ENCODE measurements at places on chromosomes 4 and X.

DNA sequence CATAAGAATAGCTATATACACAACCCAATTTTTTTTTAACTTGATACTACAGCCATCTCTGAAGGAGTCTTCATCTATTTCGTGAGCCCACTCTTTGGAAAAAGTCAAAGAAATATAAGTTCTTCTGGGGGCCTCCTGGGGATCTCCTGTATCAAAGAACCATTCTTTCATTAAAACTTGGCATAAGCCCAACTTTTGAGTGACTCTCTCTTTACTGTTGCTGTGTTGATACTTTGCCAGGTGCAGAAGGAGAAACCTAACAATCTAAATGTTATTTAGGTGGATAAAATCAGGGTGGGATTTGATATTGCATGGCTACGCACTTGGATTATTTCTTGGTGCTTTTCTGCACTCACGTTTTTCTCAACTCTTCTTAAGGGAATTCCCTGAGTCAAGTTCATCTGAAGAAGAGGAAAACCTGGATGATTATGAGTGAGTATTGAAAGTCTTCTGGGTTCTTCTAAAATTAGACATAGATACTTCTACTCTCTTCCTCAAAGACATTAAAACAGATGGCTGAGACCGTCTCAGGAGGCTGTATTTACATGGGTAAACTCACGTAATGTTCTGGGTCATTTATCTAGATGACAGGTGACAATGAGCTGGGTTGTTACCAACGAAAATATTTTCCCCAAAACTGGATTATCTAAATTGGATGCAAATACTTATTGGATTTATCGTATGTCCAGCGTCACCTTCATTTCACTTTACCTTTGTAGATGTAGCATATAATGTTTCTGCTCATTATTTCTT lies 25.2 kb downstream of the BMX start:
- DNase-seq, result no peak

- DNase-seq, result no peak
These were observed 180.3 kb upstream of the ATOH1 start for GRCh38 chr4:93648258-93648657.

DNA sequence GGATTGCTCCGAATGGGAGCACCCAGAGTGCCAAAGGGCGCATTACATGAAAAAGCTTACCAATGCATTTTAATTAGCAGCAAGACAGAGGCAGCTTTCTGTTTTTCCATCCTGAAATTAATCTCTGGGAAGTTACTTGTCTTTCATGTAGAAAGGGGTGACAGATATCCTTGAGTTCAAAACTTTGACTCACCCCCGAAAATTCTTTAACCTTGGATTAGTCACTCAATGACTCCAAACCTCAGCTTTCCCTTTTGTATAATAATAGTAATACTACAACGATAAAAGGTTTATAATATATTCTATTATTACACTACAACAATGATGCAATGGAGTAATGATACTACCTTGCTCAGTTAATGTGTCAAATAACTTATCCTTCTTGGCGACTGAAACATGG lies 126.3 kb downstream of the ADAMTS3 start:
- DNase-seq, result no peak

DNA sequence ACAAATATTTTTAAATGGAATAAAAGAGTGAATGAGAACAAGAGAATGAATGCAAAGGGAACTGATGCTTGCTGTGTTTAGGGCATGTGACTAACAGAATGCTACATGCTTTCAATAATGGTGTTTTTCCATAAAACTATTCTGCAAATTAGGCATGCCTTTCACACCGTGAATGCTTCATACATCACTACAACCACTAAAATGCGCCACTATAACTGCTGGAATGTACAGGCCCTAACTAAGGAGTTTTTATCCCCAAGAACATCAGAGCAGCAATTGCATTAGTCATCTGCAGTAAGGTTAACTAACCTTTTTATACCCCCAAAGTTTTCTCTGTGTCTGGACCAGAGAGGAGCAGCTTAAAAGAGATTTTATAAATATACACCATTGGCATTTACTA lies 190.4 kb downstream of the ARAP2 start:
- no peak for DNase-seq

GRCh38 chrX:9352243-9352642 lies 112.6 kb upstream of the TBL1X start:
- no peak for DNase-seq

GRCh38 chr4:24517676-24518075 lies 66.7 kb downstream of the DHX15 start:
- DNase-seq, result no peak

GRCh38 chr4:27398631-27399310 lies 538.1 kb downstream of the STIM2 start:
- no peak for DNase-seq

DNA sequence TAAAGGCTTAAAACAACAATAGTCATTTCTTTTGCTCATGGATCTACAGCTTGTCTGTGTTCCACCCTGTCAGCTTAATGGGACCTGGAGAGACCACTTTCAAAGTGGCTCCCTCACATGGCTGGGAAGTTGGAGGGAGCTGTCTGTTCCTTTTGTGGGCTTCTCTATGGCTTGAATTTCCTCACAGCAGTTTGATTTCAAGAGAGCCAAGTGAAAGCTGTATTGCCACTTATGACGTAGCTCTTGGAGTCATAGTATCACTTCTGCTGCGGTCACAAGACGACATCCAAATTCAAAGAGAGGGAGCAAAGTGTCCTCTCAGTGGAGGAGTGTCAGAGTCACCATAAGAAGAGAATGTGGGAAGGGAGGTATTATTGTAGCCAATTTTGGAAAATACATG lies 22.7 kb upstream of the ACSL1 start:
- no peak for DNase-seq

GRCh38 chrX:121010218-121010617 lies 24.7 kb upstream of the CT47A1 start:
- DNase-seq, result no peak

DNA sequence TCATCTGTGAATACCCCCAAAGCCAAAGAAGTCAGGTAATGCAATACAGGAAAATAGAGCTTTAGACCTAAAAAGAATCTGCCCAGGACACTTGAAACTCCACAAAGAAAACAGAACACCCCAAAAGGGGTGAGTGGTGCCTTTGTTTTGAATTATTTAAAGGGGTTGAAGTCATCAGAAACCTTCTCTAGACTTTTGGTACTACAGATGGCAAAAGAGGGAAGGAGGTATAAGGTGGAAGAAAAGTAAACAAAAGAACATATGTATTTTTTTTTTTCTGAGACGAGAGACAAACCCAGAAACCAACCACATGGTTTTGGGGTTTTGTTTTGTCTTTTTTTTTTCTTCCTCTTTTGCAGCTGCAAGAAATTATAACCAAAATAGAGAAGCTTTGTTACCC lies 1477.8 kb downstream of the C4orf33 start:
- DNase-seq, result no peak

GRCh38 chr4:48899432-48899749 lies 7.2 kb downstream of the OCIAD2 start:
- DNase-seq, result no peak

DNA sequence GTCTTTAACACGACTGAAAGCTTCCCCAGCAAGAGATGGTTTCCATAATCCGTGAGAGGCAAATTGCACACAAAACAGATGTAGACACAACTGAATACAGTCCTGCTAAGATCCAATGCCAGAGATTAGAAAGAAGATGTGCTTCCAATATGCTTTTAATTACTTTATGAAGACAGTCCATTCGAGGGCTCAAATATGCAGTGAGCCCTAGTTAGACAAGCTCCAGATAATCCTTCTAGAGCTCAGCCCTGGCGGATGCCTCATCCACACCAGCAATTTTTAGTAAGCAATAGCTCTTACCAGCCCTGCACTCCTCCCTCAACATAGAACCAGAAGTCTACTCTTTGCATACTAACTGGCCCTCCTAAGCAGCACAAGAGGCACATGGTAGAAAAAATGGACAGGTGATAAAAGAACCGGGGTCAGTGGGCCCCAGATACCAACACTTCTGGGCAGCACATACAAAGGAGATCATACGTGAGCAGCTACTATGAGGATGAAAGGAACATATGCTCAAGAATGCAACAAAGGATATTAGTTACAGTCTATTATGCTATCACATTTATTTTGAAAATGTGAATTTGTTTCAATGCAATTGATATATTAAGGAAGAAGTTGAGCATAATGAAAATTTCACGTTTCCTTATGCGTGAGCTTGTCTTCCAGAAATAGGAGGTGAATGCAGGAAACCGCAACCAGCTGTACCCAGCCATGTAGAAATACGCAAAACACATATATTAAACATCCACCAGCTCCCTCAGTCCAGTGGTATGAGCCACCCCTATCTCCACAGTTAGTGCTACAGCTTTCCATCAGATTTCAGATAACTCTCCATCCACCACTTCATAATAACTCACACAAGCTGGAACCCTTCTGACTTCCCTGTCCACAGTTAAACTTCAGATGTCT lies 34.3 kb downstream of the GPC4 start:
- no peak for DNase-seq

- peak; percentile 57 for DNase-seq
These were observed 82.2 kb downstream of the MAML3 start for GRCh38 chr4:140071806-140072205.

- DNase-seq, result no peak
These were observed 351.2 kb downstream of the ARHGAP24 start for GRCh38 chr4:85826060-85826678.

DNA sequence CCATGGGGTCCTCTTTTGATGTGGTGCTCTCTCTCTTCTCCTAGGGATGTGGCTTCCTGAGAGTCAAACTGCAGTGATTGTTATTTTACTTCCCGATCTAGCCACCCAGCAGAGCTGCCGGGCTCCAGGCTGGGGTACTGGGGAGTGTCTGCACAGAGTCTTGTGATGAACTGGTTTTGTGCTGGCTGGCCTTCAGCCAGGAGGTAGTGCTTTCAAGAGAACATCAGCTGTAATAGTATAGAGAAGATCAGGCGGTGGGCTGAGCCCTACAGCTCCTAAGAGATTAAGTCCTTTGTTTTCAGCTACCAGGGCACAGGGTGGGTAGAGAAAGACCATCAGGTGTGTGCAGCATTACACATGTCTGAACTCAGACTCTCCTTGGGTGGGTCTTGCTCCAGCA lies 59.0 kb upstream of the AGTR2 start:
- DNase-seq, result no peak

DNA sequence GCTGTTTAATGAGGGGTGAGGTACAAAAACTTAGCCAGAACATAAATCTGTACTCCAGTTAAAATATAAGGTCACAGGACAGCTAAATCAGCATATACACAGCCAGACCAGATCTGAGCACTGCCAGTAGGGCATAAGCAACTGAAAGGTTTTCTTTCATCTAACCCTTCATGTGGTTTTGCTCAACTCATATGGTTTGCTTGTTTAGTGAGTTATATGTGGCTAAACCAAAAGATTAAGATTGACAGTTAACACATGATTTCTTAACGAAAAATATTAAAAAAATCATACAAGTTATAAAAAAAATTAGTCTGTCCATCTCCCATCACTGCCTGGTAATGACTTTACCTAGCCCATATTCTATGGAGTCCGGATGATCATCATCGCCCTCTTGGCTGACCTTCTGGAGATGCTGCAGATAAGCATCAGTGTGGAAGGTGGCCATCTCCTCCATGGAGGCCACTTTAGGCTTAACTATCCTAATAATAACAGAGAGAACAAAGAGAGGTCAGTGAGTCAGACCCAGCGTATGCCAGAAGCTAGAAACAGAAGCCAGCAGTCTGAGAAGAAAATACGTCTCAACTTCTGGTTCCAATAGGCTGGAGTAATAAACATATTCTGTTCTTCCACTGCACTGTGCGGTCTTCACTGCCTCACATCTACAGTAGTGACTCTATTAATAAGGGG lies 4.1 kb downstream of the HDAC8 start:
- DNase-seq, result peak; percentile 39

- DNase-seq, result no peak
These were observed 394.3 kb upstream of the SLIT2 start for GRCh38 chr4:19857380-19857779.

GRCh38 chr4:55078987-55079386 lies 46.4 kb downstream of the KDR start:
- DNase-seq, result no peak

DNA sequence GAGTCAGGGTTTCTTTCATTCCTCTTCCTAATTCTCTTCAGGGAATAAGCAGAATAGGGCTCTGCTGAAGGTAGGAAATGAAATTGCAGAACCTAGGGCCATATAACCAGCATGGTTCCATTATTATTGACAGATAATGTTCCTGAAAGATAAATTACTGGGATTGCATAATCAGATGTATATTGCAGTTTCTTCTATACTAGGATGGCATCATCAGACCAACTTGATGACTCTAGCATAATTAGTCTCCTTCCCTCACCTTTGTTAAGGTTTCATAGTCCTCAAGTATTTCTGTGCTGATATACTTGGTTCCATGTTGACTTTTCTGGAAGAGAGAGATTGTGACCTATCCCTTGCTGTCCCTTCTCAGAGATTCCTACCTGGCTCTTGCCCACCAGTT lies 492.3 kb upstream of the LCORL start:
- no peak for DNase-seq

- DNase-seq, result no peak
These were observed 114.8 kb downstream of the REELD1 start for GRCh38 chr4:146329050-146329716.

GRCh38 chr4:82181789-82182188 lies 192.0 kb downstream of the HNRNPD start:
- no peak for DNase-seq

DNA sequence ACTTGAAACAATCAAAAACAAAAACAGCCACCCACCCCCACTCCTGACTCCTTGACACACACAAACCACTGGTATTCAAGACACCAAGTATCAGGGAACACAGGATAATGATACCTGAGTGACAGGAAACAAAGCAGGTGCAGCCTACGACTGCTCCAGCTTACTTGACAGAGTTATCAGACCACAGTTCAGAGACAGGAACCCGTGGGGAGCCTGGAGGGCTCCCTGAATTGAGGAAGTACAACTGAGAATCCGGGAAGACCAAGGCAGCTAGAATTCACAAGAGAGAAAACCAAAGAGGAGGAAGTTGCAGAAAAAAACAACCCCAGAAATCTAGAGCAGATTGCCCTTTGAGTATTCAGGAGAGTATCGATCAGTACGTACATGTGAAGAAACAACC lies 20.5 kb downstream of the COMMD8 start:
- no peak for DNase-seq

DNA sequence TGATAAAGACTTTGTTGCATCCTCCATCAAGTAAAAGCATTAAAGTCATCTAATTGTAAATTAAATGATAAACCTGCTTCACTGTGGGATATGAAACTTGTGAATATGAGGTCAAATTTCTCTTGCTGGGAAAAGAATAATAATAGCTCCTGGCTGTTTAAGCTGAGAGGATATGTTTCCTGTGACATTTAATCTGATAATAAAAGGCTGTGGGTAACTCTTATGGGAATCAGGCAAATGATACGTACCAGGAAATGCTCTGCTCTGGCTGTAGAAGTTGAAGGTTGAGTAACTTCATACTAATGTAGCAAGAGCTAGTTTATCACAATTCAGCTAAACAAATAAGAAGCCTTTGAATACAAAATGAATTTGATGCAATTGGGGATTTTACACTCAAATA lies 574.6 kb downstream of the RAPGEF2 start:
- no peak for DNase-seq

Data from SJSA1 (cell line).